ENCODE measurements at places on chromosomes 2 and 18. TPM values are rescaled to one million over a fixed set of nuclear protein-coding genes. Genes with fewer than 3 reads are reported as not detected.

RBM43 gene
- 15.0 TPM for total RNA-seq

SIX3 gene
- total RNA-seq = not detected

RGPD4 gene
- 0.63 TPM for total RNA-seq

ALLC gene
- total RNA-seq = not detected

NYAP2 gene
- not detected for total RNA-seq

GFPT1 gene
- 18.3 TPM for total RNA-seq

DPP4 gene
- total RNA-seq = 16.7 TPM

GRCh38 chr2:207558079-207558491 lies 28.3 kb downstream of the CREB1 start:
- H3K27ac ChIP-seq = no peak overlapping the region
- peaks cover 2% of the 10 kb centered on the region for H3K4me1 ChIP-seq
- no peak for DNase-seq
- no peak overlapping the region for H3K4me3 ChIP-seq
- H3K36me3 ChIP-seq = peaks cover 62% of the 10 kb centered on the region
- H3K27me3 ChIP-seq = no peaks in the 10 kb centered on the region

GRCh38 chr18:40821596-40822243 lies 1133.3 kb upstream of the PIK3C3 start:
- H3K36me3 ChIP-seq = no peaks in the 10 kb centered on the region
- DNase-seq = no peak

DNA sequence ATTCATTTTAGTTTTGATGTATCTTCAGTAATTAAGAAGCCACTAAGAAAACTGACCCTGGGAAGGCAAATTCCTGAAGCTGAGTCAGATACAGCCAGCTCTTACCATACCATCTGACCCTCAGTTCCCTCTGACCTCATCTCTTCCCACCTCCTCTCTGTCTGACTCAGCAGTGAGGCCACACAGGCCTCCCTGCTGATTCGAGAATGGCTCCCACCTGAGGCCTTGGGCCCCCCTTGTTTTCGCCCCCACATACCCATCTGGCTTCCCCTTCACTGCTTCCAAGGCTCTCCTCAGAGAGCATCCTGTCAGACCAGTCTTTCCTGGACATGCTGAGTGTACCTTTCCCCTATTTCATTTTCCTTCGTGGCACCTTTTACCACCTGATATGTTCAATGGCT lies 71.0 kb upstream of the CYP1B1 start:
- no peak overlapping the region for H3K4me3 ChIP-seq
- no peak overlapping the region for H3K27ac ChIP-seq
- H3K4me1 ChIP-seq = no peaks in the 10 kb centered on the region
- DNase-seq = no peak

DNA sequence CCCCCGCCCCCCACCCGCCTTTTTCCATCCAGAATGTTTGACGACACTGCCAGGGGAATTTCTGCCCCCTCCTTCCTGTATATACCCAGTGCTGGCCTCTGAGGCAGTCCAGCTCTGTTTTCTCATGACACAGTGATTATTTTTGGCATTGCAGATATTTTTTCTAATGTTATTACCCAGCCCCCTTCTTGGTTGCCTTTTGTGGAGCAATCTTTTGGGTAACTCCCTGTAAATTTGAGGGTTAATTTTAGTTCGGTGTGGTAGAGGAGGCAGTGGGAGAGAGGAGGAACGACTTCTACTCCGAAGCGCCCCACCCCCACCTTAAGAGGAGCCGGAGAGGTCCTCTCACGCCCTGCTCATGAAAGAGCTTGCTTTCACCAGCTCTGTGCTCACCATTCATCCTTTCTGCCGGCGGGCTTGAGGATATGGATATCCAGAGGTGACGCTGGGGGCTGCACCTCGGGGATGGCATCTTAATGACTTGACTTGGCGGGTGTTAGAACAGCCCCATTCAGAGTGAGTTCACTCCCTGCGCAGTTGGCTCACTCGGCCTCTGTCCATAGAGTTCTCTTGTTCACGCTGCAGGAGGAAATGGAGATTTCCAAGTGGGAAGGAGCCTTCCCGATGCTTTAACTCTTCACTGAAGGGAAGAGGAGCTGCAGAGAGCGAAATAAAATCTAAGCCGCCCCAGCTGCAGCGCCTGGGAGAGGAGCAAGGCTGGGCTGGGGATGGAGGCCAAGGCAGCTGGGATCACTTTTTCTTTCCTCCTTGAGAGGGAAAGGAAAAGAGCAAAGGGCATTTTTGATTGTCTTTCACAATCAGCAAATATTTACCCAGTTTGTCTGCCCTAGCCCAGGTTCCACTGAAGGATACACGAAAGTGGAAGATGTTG lies 38.4 kb downstream of the EPAS1 start:
- no peak overlapping the region for H3K27ac ChIP-seq
- H3K36me3 ChIP-seq = no peaks in the 10 kb centered on the region
- H3K27me3 ChIP-seq = no peaks in the 10 kb centered on the region
- no peak overlapping the region for H3K4me3 ChIP-seq
- DNase-seq = no peak
- H3K4me1 ChIP-seq = peaks cover 13% of the 10 kb centered on the region

- H3K4me3 ChIP-seq = no peak overlapping the region
- H3K27me3 ChIP-seq = peaks cover 45% of the 10 kb centered on the region
- H3K27ac ChIP-seq = no peak overlapping the region
- H3K36me3 ChIP-seq = no peaks in the 10 kb centered on the region
- no peak for DNase-seq
Measured at GRCh38 chr18:57447154-57447621, 12.0 kb downstream of the ONECUT2 start.

DNA sequence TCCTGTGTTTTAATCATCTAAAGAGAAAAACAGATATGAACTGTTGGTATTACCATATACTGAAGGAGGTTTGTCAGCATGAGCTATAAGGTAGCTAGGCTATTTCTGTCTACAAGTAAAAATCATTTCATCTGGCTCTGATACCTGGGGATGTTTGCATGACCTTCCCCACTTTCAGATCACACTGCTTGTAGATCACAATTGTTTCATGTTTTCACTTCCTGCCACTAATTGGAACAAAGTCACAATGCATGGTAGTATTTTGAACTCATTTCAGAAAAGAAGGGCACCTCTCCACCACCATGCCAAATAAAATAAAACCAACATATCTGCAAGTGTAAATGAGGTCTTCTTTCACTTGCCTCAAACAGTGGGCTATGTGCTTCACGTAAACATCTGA lies 37.8 kb downstream of the NYAP2 start:
- H3K27ac ChIP-seq = no peak overlapping the region
- H3K36me3 ChIP-seq = no peaks in the 10 kb centered on the region
- no peak for DNase-seq
- no peaks in the 10 kb centered on the region for H3K4me1 ChIP-seq

- no peak for DNase-seq
- H3K27ac ChIP-seq = no peak overlapping the region
- no peaks in the 10 kb centered on the region for H3K36me3 ChIP-seq
- H3K27me3 ChIP-seq = no peaks in the 10 kb centered on the region
Measured at GRCh38 chr2:54814389-54815147, 91.1 kb downstream of the EML6 start.

DNA sequence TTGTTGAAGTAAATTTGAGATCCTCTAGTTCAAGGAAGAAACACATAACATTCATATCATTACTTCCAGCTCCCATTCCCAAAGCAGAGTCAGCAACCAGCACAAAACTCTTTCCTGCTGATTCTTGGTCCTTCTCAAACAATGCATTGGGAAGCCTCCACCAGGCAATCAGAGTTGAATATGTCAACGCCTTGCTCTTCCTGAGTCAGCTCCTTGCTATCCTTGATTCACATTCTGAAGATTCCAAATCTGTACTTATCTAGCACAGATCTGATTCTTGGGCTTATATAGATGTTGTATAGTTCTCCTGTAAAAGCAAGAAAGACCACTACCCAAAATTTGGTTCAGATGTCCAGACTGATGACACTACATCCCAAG lies 29.6 kb downstream of the CFAP210 start:
- H3K36me3 ChIP-seq = no peaks in the 10 kb centered on the region
- H3K4me1 ChIP-seq = no peaks in the 10 kb centered on the region
- H3K27me3 ChIP-seq = no peaks in the 10 kb centered on the region
- H3K4me3 ChIP-seq = no peak overlapping the region

GRCh38 chr2:237432484-237433092 lies 18.6 kb upstream of the COL6A3 start:
- DNase-seq = peak; percentile 55
- no peaks in the 10 kb centered on the region for H3K27me3 ChIP-seq
- peak overlapping the region; percentile 54 for H3K27ac ChIP-seq
- peaks cover 83% of the 10 kb centered on the region for H3K4me1 ChIP-seq

All from CD4-positive, alpha-beta T cell (primary cell).